ENCODE measurements at places on chromosomes 13 and 19.

DNA sequence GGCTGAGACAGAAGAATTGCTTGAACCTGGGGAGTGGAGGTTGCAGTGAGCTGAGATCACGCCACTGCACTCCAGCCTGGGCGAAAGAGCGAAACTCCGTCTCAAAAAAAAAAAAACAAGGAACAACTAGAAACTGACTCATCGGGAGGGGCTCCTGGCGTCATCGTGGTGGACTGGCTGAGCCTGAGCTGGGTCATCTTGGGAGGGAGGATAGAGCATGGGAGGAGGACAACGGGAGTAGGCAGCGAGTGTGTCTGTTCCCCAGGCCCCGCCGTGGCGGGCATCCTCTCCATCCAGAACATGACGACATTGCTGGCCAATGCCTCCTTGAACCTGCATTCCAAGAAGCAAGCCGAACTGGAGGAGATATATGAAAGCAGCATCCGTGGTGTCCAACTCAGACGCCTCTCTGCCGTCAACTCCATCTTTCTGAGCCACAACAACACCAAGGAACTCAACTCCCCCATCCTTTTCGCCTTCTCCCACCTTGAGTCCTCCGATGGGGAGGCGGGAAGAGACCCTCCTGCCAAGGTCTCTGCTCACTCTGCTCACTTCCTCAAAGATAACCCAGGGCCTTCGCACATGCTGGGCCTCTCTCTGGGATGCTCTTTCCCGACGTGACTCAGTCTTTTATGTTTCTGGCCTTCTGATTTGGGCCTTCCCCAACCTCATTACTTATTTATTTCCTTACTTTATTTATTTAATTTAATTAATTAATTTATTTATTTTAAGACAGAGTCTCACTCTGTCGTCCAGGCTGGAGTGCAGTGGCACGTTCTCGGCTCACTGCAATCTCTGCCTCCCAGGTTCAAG lies 16.6 kb downstream of the DDX39A start:
- DNase-seq: no peak

GRCh38 chr19:27718234-27718633 lies 1494.7 kb downstream of the UQCRFS1 start:
- no peak for DNase-seq

- DNase-seq: peak; percentile 30
Measured at GRCh38 chr19:52094526-52095130, 937 bp downstream of the ZNF841 start.

- peak; percentile 76 for DNase-seq
Measured at GRCh38 chr19:3360421-3361383, 5.7 kb upstream of the NFIC start.

DNA sequence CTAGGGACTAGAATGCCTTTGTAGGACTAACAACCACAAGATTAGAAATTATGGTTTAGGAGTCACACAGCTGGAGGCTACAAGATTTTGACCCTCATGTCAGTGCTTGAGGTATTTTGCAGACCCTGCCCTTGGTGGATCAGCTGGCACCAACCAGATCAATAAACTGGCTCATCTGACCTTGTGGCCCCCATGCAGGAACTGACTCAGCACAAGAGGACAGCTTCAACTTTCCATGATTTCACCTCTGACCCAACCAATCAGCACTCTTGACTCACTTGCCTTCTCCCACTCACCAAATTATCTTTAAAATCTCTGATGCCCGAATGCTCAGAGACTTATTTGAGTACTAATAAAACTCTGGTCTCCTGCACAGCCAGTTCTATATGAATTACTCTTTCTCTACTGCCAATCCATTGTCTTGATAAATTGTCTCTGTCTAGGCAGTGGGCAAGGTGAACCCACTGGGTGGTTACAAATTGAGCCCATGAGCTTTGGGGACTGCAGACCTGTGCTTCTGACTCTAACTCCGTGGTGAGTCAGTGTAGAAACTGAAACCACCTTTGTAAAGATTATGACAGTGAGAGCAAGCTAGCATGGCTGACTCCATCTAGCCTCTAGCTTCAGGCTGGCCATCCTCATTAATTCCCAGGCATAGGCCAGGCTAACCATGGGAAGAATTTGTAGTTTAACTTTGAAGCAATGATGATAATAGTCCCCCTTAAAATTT lies 33.9 kb upstream of the CEACAM8 start:
- no peak for DNase-seq
